Karpas-422 (cell line): ENCODE measurements at places on chromosomes 13 and 19. TPM values are rescaled to one million over a fixed set of nuclear protein-coding genes. Genes with fewer than 3 reads are reported as not detected.

DNA sequence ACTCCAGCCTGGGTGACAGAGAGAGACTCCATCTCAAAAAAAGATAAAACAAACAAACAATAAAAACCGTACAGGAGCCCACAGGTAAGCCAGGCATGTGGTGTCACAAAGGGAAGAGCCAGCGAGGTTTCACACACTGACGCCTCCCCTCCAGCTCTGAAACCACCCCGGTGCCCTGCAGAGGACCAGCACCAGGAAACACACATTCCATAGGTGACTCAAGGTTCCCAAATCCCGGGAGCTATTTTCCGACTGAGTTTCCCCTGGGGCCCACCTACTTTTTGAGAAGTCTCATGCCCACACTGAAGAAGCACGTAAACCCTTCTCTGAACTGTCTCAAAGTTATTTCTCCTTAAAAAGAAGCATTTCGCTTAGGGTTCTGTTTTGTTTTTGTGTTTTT, 40.3 kb downstream of the RHPN2 start:
- no peaks in the 10 kb centered on the region for H3K36me3 ChIP-seq
- no peak overlapping the region for H3K27ac ChIP-seq
- no peak overlapping the region for H3K4me3 ChIP-seq
- DNase-seq = no peak
- no peaks in the 10 kb centered on the region for H3K4me1 ChIP-seq
- H3K27me3 ChIP-seq = no peaks in the 10 kb centered on the region

GRCh38 chr19:55014714-55015113, 23.4 kb downstream of the GP6 start:
- no peak overlapping the region for H3K27ac ChIP-seq
- DNase-seq = no peak
- no peaks in the 10 kb centered on the region for H3K27me3 ChIP-seq
- no peaks in the 10 kb centered on the region for H3K4me1 ChIP-seq

- no peak for DNase-seq
- H3K4me3 ChIP-seq = no peak overlapping the region
- no peaks in the 10 kb centered on the region for H3K27me3 ChIP-seq
- peaks cover 9% of the 10 kb centered on the region; the same call in 1 of the 2 replicates for H3K36me3 ChIP-seq
- no peaks in the 10 kb centered on the region for H3K4me1 ChIP-seq
Observed at GRCh38 chr13:98026457-98026857, 73.0 kb downstream of the IPO5 start.

Gene TJP3
- total RNA-seq = not detected in 2 replicates

GRCh38 chr13:39350461-39350881, 252.5 kb downstream of the LHFPL6 start:
- H3K4me3 ChIP-seq = no peak overlapping the region
- H3K4me1 ChIP-seq = no peaks in the 10 kb centered on the region
- H3K27me3 ChIP-seq = no peaks in the 10 kb centered on the region
- DNase-seq = no peak
- H3K36me3 ChIP-seq = no peaks in the 10 kb centered on the region
